ENCODE measurements at places on chromosomes 6 and 20. TPM values are rescaled to one million over a fixed set of nuclear protein-coding genes. Genes with fewer than 3 reads are reported as not detected.

The NKX2-2 gene
- not detected for total RNA-seq

The EYS gene
- not detected for total RNA-seq

The SIM1 gene
- not detected for total RNA-seq

The MMP24 gene
- 0.06 TPM for total RNA-seq

The HSPA1L gene
- total RNA-seq: 0.62 TPM

The GOPC gene
- 28.9 TPM for total RNA-seq

The RNF182 gene
- 0.12 TPM for total RNA-seq

The BCLAF1 gene
- total RNA-seq: 84.1 TPM

The SMLR1 gene
- not detected for total RNA-seq

The PGC gene
- total RNA-seq: not detected

The IL17F gene
- not detected for total RNA-seq

The WFDC2 gene
- total RNA-seq: not detected

The TMEM200A gene
- total RNA-seq: 0.98 TPM

The FOXQ1 gene
- total RNA-seq: not detected

The SLC52A3 gene
- total RNA-seq: not detected

The PNPLA1 gene
- not detected for total RNA-seq

The FAM217A gene
- total RNA-seq: not detected

The C20orf144 gene
- not detected for total RNA-seq

Measured in cardiac ventricle fibroblast (primary cell).